NCI-H2227 treated with DMSO at 0.1 percent for 48 hours (cell line): ENCODE measurements at places on chromosomes 13 and 19.

GRCh38 chr13:79492313-79492798 lies 11.4 kb downstream of the NDFIP2 start:
- DNase-seq, result no peak

- no peak for DNase-seq
These were observed 94.5 kb upstream of the TM9SF2 start for GRCh38 chr13:99406799-99407201.

- no peak for DNase-seq
These were observed 3.7 kb upstream of the SMIM17 start for GRCh38 chr19:56639217-56639616.

DNA sequence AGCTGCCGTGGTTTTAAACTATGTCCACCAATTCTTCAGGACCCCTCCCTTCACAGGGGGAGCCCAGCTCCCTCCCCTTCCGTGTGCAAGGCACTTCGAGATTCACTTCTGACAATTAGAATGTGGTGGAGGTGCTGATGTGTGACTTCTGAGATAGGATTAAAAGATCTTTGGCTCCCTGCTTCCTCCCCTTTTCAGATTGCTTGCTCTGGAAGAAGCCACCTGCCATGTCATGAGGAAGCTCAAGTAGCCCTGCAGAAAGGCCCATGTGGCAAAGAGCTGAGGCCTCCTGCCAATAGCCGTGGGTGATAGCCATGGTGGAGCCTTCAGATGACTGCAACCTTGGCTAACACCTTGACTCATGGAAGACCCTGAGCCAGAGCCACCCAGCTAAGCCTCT lies 204.9 kb downstream of the COL4A1 start:
- DNase-seq, result no peak

- DNase-seq, result no peak
These were observed 19.6 kb downstream of the CELF5 start for GRCh38 chr19:3243819-3244700.
